ENCODE measurements at places on chromosomes 6 and 20.
A peak's percentile ranks its signal among the peaks of the same experiment; 100 is the strongest.

DNA sequence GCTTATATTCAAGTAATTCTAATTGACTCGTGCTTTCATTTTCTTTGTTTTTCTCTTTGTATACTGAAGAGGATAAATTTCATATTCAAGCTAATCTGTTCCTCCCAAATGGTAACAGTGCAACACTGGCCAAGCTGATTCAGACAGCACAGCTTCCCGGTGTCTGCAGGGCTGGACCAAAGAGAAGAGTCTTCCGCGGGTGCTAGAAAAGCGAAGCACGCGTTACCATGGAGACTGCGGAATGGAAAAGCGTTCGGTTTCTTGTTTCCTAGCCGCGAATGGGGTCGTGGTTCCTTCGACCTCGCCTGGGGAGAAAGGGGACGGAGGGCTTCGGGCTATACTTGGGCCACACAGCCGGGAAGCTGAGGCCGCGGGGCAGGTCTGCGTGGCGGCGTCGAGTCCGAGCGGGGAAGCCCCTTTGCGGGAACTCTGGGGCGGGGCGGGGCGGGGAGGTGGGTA, 6.2 kb upstream of the ZNF311 start:
- DNase-seq = peak; percentile 13

- no peak for DNase-seq
These were observed 56.3 kb downstream of the PREX1 start for GRCh38 chr20:48771542-48771941.

DNA sequence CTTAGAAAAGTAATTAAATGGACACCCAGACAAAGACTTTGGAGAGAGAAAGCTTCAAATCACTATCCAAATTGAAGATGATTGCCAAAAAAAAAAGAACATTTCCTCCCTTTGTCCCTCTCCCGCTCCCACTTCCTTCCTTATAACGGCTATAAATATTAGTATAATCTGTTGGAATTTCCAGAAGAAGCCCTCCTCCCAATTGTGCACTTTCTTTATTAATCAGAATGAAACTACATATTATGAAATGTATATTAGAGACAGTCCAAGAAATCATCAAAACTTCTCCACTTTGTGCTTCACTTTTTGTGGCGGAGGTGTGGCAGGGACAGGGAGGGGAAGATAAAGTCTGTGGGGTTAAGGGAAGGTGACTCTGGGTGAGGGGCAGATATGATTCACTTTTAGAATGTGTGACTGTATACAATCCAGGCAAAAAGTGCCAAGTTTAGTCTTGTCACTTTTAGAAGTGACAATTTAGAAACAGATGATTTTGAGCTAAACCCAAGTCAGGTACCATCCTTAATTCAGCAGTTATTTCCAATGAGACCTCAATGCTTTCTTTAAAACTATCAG, 195.0 kb upstream of the MARCKS start:
- no peak for DNase-seq

GRCh38 chr6:97401533-97401932, 118.5 kb upstream of the MMS22L start:
- DNase-seq = no peak

DNA sequence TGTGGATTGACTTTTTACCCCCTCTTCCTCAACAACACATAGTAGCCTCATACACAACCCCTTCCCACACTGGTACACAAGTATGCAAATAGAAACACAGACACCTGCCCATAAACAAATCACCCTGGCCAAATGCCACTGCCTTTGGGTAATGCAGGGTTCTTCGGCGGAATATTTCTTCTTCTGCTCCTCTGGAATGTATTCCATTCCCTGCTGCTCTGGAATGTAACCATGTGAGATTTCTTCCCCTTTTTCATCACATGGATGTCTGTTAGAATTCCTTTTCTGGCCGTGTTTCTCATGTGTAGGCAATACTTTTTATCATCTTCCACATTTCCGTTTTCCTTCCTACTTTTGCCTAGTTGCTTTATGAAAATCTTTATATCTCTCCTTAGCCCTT, 76.1 kb upstream of the TPD52L1 start:
- no peak for DNase-seq

DNA sequence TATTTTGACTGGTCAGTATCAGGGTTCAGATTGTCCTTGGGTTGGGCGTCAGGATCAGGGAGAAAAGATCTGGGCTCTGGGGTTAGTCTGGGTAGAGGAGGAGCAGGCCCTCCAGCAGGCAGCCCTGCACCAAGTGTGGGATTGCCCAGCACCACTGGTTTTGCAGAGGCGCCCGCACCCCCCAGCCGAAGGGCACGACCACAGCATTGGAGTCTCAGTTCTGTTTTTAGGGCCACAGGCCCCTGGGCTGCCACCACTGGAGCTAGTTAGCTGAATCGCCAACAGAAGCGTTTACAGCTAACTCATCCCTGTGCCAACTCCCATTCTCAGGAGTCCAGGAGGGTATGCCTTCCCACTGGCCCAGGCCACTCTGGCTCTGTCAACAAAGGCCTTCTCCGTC, 84.2 kb downstream of the TCP11 start:
- DNase-seq = no peak

- DNase-seq = no peak
These were observed 178.7 kb downstream of the GJA1 start for GRCh38 chr6:121614115-121614514.

GRCh38 chr20:38075161-38075998, 41.8 kb downstream of the RPRD1B start:
- no peak for DNase-seq

DNA sequence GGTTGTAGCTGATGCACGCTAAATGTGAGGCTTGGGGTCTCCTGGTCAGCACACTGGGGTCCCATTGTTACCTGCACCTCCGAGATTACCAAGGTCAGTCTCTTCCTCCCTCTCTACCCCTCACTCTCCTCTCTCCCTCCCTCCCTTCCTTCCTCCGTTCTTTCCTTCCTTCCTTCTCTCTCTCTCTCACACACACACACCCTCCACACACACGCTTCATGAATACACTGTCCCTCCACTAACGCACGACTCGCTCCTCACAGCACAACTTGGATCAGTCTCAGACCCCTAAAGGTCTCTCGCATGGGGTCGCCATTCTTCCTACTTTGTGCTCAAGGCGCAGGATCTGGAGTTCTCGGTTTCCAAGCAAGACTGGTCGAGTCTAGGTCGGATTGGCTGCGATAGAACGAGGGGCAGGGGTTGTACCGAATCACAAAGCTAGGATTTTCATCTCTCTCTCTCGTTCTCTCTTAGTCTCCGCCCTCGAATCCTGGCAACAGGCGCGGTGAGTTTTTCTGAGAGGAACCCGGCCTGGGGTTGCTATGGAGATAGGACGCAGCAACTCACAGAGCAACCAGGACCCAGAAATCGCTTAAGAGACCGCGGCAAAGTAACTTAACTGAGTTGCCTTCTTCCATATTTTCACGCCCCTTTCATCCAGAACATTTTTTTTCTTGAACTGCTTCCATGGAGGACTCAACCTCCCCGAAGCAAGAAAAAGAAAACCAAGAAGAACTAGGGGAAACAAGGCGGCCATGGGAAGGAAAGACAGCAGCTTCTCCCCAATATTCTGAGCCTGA, at the start of gene RSPH4A:
Gene RSPH4A, plus strand, starts transcription at position 543 of the 800 bp plus-strand sequence. Its CDS starts 145 bp downstream, at position 688.
- DNase-seq = peak; percentile 77

DNA sequence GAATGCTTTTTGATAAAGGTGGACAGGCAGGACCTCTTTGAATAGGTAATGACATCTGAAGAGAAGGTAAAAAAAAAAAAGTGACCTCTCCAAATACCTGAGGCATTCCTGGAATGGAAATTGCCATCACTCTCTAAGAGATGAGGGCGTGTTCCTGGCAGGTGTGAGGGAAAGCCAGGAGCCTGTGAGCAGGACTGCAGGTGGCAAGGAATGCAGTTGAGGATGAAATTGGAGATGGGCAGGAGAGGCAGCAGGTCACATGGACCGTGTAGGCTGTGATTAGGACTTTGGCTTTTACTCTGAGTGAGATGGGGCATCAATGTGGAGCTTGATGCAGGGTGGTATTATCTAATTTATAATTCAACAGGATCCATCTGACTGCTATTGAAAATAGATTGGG, 227.4 kb downstream of the LRFN2 start:
- no peak for DNase-seq

- DNase-seq = peak; percentile 65
These were observed 33.3 kb upstream of the THEMIS start for GRCh38 chr6:127933852-127934840.

- no peak for DNase-seq
These were observed 62.4 kb upstream of the QKI start for GRCh38 chr6:163352011-163352685.

DNA sequence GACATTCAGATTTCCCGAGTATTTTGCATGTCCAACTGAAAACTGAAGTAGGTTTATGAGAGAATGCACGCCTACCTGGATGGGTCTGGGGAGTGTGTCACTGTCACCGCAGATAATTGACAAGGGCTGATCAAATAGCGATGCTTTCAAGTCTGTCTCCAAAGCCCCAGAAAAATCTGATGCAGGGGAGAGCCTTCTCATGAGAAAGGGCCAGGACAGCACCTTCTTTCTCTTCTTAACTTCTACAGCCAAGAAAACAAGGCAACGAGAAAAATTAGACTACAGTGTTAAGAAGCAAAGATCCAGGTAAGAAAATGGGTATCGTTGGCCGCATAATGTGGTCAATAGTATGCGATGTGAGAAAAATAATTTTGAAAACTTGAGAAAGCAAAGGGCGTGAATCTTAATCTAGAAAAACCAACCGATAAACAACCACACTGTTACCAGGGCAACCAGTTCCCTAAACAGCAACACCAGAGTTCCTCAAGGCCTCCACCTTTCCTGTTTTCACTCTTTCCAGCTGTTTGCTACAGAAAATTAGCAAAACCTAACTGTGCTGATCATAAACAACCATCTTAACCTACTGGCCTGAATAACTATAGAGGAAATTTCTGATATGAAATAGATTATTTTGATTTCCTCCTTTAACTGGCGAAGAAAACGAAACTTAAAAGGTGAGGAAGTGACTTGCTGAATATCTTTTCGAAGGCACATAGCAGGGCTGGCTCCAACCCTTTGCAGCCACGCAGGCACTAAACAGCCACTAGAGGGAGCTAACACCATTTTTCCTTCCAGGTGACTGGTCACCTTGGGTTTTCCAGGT, 2.6 kb downstream of the TAGAP start:
- DNase-seq = peak; percentile 70

- no peak for DNase-seq
These were observed 203.5 kb upstream of the TSHZ2 start for GRCh38 chr20:52768694-52769093.

- no peak for DNase-seq
These were observed 11.5 kb upstream of the MEP1A start for GRCh38 chr6:46781478-46782378.

DNA sequence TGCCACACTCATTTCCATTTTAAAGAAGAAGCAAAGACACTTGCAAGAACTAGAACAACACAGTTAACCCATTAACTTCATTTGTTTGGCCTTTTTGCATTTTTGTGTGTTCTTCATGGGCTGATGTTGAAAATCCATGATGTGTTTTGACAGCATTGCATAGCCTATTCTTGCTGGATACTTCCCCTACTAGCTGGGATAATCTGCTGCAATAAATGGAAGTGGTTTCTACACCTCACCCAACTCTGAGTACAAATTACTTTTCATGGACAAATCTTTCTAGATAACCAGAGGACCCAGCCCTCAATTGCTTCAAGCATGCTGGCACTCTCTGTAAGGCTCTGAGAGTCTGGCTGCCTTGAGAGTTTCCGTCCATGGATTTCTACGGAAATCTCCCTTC, 26.5 kb downstream of the CST9L start:
- DNase-seq = no peak

DNA sequence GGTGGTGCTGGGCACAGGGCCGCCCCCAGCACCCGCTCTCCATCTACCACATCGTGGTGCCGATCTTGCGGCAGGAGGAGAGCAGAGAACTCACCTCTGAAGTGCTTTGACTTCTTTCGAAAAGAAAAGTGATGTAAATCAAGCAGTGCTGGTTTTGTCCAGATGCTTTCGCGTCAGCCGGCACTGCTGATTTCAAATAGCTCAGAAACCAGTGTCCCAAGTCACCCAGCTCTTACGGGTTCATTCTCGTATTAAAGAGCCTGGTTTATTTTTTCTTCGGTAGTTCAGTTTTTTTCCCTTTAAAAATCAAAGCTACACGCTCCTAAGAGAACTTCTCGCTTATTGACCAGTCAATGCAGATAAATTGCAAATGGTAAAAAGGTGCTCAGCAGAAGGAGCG, 32.1 kb downstream of the MYT1 start:
- DNase-seq = no peak

DNA sequence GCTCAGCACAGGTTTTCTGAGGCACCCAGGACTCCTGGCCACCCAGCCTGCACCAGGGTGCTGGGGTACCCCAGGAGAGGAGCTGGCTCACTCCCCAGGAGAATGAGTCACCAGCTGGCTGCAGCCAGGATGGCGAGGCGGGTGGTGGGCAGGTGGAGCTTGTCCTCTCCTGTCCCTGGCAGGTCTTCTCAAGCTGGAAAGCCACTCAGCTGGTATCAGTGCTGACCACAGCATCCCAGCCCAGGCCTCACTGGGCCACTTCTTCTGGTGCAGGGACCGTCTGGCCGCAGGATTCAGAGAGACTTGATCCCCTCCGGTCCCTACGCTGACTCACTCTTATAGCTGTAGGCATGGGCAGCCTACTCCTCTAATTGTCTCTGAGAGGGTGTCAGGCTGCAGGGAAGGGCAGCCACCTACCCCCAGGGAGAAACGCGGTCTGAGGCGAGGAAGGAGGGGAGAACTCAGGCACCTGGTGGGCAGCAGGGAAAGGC, 22.2 kb downstream of the TFEB start:
- DNase-seq = no peak

- DNase-seq = no peak
These were observed 21.8 kb downstream of the PCK1 start for GRCh38 chr20:57582432-57583288.

Data from T-cell (primary cell).